ENCODE measurements at places on chromosomes 16 and 17.

GRCh38 chr16:58197314-58198012 is 443 bp downstream of the CSNK2A2 start:
- DNase-seq = peak; percentile 58

DNA sequence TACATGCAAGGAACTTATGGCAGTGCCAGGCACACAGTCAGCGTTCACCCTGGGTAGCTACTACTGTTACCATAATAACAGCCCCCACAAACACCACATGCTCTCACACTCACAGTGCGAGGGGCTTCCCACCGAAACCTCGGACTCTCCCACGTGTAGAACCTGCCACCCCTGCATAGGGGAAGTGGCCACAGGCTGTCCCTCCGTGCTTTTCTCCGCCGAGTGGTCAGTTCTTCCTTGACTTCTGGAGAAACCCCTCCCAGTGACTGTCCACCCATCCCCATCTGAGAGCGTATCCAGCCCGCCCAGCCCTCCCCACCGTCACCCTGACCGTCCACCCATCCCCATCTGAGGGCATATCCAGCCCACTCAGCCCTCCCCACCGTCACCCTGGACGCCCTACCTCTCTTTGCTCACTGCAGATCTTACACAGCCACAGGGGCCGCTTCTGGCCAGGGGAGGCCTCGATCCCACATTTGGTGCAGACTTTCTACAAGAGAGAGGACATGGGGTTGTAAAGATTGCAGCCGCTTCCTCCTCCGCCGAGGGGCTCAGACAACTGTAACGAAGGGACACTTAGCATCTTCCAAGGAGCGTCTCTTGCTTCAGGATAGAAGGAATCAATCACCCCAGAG is 71.1 kb downstream of the RPH3AL start:
- no peak for DNase-seq

GRCh38 chr17:63116228-63116627 is 150.2 kb downstream of the TANC2 start:
- no peak for DNase-seq

DNA sequence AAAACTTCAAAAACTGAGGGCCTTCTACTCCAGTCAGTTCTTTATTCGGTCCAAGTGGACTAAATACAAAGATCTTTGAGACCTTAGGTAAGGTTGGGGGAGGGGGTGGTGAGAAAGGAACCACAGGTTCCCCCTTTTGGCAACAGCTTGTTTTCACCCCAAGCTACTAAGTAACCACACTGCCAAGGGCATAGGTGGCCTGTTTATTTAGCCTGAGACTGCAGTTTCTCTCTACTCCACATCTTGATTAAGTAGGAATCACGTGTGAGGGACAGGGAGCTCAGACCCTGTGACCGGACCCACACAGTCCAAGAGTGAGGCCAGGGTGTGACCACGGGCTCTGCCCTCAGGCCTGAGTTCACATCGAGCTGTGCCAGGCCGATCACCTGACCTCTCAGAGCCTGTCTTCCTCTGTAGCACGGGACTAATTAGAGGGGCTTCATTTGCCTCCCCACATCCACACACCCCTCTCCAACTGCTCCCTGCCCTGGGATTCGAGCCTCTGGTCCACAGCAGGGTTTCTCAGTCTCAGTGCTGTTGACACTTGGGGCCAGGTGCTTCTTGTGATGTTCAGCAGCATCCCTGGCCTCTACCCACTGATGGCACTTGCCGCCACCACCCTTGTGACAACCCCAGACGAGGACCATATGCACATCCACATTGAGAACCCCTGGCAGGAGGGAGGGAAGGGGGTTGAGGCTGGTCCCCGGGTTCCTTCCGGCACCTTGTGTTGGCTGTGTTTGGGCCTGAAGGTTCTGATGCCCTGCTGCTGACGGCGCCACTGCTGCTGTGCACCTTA is 17.8 kb downstream of the ST6GALNAC2 start:
- DNase-seq = peak; percentile 64

DNA sequence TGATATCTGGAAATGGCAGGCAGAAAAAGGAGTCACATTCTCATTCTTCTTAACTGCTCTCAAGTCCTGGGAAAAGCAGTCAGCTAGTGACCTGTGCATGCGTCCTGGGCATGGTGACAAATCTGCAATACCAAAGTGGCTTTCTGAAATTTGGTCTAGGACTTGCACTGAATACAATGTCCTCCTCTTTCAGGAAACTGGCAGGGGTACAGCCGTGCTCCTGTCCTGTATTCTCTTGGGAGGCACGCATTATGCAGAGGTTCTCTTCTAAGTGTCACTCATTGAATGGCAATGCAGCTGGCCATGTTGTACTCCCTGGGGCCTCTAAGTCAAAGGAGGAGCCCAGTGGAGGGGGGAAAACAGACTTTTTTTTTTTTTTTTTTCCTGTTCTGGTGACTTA is 10.6 kb downstream of the PHF12 start:
- no peak for DNase-seq

DNA sequence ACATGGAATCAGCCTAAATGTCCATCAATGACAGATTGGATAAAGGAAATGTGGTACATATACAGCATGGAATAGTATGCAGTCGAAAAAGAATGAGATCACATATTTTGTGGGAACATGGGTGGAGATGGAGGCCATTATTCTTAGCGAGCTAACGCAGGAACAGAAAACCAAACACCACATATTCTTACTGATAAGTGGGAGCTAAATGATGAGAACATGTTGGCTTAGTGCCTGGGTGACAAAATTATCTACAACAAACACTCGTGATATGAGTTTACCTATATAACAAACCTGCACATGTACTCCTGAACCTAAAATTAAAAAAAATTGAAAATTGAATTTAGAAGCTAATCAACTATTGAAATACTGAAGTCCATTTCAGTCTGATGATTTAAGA is 6.1 kb downstream of the ANKS4B start:
- no peak for DNase-seq

DNA sequence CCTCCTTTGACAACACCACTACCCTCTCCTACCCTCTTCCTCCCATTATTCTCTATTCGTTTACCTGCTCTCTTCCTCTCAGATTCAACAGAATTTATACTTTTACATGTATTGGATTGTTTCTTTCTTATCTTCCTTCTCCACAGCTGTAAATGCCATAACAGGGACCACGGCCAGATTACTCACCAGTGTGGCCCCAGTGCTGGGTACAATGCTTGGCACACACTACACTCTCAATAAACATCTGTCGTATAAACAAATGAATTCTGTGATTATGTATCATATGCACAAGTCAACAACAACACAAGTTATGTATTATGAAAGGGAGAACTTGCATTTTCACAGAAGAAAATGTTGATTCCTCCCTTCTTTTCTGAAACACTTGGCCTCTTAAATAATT is 20.0 kb downstream of the AARSD1 start:
- no peak for DNase-seq

GRCh38 chr16:87724490-87725291 is 41.1 kb downstream of the KLHDC4 start:
- DNase-seq = no peak

DNA sequence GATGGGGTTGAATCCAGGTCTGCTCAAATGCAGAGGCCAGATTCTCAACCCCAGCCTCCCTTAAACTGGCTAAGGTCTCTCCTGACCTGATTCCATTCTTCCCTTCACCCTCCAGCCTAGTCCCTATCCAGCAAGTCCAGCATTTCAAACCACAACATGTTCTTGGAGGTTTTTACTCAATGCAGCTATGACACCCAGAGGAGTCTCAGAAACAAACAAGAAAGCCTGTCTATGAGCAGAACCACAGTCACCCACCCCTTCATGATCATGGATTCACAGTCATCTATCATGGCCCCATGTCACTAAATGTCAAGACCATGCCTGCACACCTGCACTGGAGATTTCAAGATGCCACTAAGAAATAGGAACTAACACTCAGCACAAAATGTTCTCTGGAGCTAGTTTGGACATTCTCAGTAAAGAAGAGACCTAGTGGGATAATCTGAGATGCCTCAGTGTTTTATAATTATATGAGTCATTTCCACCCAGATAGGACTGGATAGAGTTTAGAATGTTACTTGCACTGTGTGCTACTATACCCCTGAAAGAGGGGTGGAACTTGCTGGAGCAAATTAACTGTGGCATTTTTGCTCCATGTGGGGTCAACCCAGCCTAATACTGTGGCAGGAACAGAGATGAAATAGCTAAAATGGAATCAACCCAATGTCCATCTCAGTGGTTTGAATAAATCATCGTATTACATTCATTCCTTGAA is 9.5 kb upstream of the METTL22 start:
- DNase-seq = no peak

- DNase-seq = no peak
Observed at GRCh38 chr17:5410594-5411272, 8.7 kb downstream of the NUP88 start.

DNA sequence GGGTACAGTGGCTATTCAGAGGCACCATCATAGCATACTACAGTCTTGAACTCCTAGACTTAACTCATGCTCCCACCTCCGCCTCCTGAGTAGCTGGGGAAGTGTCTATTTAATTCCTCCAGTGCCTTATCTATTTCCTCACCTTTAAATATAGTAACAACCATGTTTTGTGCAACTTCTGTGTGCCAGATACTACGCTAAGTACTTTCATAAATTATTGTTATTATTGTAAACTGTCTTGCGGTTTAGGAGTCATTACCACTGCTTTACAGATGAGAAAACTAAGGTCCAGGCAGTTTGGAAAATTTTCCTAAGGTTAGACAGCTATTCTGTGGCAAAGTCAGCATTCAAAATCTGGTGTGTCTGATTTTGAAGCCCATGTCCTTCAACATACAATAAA is 359.1 kb upstream of the XYLT1 start:
- DNase-seq = no peak

DNA sequence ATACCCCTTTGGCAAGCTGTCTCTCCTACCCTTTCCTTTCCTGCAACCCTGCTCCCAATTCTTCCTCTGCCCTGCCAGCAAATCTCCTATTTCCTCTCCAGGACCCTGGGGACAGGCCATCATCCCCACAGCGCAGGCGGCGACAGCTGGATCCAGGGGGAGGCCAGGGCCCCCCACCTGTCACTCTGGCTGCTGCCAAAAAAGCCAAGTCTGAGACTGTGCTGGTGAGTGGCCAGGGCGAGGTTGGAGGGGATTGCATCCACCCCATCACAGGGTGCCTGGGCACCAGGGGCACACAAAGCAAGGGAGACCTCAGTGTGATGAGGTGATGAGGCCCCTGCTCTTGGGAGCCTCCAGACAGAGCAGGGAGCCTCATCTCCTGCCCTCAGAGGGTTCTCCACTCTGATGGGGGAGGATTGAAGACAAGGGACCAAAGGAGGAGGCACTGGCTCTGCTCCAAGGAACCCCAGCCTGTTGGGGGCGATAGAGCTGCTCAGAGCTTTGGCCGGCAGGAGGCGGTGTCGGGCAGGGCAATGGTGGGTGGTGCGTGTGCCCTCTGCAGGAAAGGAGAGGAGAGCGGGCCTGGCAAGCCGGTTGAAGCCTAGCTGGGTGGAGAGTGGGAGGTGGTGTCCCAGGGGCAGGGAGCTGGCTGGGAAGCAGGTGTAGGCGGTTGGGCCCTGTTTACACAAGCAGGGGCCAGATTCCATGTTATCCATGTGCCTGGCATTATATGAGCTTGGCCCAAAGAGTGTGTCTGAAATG is 15.6 kb upstream of the PDK2 start:
- no peak for DNase-seq

DNA sequence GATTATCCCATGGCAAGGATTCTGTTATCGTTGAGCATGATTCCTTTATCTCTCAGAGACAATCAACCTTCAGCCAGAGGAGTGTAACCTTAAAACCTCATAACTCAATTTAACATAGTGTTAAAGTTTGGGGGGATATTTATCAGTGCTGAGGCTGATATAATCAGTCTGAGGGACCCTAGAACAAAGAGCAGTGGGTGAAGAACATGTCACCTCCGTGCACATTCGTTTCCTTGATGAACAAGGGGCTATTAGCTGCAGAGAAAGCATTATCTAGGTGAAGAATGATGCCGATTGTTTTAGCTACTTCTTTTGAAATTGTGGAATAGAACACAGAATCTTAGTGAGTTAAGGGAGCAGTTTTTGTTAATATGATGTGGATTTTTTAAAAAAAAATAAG is 99.1 kb downstream of the SKAP1 start:
- DNase-seq = no peak

- DNase-seq = no peak
Observed at GRCh38 chr17:81037026-81037797, 2.3 kb downstream of the BAIAP2 start.

- DNase-seq = no peak
Observed at GRCh38 chr16:68072038-68072695, 13.0 kb upstream of the NFATC3 start.

Data from activated CD8-positive, alpha-beta memory T cell treated with anti-CD3 and anti-CD28 coated beads, Interleukin-2, amount 50 U/mL, for 48 hours (primary cell).